Progenitor cell of endocrine pancreas (in vitro differentiated cells): ENCODE measurements at places on chromosomes 11 and 22.

DNA sequence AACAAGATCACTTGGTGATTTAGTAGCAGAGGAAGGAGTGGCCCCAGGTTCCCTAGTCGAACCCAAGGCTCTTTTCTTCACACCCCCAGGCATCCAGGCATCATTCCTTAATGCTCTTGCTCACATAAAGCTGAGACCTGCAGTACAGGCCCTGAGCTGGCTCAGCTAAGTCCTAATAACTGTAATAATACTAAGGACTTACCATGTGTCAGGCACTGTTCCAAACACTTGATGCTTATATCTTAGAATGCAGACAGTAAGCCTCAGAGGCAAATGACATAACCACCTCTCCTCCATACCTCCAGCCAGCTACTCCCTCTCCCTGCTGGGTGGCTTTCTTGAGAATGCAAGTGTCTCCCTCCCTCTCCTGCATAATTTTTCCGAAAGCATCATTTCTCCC lies 33.2 kb downstream of the ANKK1 start:
- no peak for DNase-seq

- no peak for DNase-seq
Observed at GRCh38 chr11:107183953-107184352, 165.7 kb upstream of the GUCY1A2 start.

GRCh38 chr11:88739524-88739923 lies 326.3 kb downstream of the GRM5 start:
- DNase-seq = no peak

GRCh38 chr11:132876239-132876638 lies 656.1 kb downstream of the OPCML start:
- no peak for DNase-seq

DNA sequence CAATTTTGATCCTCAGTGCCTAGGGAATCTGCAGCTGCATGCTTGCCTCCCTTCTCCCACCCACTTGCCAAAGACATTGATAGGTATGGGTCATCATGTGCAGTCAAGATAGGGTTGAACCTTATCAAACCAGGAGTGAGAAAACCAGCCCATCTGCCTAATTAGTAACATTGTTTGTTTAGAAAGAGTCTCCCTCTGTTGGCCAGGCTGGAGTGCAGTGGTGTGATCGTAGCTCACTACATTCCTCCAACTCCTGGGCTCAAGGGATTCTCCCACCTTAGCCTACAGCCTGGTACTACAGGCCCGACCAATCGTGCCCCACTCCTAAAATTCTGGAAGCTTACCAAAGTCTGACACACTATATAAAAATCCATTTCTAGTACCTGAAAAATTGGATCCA lies 4.6 kb downstream of the C11orf71 start:
- no peak for DNase-seq
